ENCODE measurements at places on chromosomes 5 and 9.

- no peak for DNase-seq
These were observed 122.0 kb downstream of the COL23A1 start for GRCh38 chr5:178468196-178468685.

DNA sequence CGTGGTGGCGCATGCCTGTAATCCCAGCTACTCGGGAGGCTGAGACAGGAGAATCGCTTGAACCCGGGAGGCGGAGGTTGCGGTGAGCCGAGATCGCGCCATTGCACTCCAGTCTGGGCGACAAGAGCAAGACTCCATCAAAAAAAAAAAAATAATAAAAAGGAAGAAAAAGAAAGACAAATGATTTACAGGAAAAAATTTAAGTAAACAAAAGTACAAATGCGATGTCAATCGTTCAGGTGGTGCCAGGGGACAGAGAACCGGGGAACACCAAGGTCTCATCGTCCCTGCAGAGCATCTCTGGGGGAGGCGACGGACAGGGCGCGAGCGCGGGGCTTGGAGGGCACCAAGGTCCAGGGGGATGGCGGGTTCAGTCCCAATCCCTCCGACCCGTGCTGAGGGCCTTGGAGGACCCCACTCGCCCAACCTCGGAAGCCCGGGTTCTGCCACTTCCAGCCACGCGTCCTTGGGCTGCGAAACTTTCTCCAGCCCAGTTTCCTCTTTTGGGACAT is 607 bp upstream of the HNRNPAB start:
- DNase-seq, result no peak

- no peak for DNase-seq
These were observed 212.0 kb upstream of the KIF2A start for GRCh38 chr5:62093976-62094375.

DNA sequence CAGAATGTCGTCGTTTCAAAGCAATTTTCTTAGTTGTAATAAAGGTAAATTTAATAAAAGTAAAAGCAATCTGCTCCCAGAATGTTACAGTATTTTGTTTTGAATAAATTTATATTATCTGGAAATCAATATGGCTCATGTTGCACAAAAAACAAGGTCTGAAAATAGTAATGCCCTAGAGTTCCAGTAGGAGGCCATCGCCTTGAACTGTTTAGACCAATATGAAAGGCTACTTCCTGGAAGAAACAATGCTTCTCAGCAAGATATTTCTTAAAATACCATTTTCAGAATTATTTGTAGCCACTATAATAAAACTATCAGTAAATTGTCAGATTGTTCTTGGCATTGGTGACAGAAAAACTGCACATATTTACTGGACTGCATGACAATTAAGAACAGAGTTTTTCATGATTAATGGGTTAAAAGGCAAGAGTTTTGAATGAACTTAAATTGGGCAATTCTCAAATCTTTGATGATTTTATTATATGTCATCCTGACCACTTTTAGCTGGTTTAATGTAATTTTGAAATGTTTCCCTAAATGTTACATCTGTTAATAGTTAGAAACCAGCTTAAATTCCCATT is 153.2 kb downstream of the COMMD10 start:
- DNase-seq, result no peak

GRCh38 chr9:95679874-95680273 is 163.1 kb upstream of the PTCH1 start:
- DNase-seq, result no peak

Measured in GM12892 (cell line).